Mesenteric fat pad (tissue), 1 donor: ENCODE measurements at places on chromosomes 3 and 15.

DNA sequence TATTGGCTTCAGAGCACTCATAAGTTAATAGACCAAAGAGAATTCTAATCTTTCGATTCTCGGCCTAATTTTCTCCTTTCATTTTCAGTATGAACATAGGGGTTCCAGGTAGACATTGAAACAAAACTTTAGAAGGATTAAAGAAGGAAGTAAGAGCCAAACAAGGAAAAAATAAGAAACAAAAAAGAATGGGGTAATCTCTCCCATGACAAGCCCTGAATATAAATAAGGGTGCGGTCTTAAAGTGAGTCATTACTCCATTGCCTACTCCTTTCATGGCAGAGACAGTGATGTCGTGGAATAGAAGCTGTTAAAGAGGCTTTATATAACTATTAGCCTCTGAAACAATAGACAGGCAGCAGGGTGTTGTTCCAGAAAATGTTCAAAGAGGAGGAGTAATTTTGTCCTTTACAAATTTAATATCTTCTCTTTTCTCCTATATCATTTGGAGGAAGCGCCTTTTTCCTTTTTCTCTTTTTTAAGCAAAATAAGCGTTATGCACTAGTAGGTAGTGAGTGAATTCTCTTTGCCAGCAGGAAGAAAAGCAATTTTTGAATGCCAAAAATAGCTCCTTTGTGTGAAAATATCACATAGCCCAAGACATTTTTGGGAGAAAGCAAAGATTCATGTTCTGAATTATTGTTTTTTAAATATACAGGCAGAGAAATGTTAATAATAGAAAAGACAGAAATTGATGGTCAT is 607.9 kb upstream of the KCNMB2 start:
- DNase-seq, result no peak

- DNase-seq, result no peak
Observed at GRCh38 chr3:48949376-48949717, 30.7 kb downstream of the ARIH2 start.

DNA sequence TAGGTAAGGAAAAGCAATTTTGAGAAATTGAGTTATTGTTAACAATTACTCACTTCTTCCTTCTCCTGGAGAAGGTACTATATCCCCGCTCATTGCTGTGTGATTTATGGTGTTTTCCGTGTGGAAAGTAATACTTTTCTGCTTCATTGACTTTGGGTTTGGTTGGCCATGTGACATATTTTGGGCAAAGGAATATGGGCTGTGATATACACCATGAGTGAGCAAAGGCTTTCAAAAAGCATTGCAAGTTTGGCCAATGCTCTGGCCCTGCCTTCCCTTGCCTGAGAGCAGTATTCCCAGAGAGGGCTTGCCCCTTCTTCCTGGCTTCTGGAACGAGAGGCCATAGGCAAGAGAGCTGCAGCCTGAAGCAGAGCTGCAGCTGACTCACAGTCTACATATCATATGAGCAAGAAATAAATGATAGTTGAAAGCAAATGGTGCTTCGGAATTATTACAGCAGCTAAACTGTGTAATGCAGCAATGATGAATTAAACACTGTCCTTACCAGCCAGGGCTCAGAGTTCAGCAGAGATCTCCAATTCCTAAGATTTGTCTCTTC is 216.8 kb upstream of the CD96 start:
- no peak for DNase-seq

GRCh38 chr3:124584552-124585391 is 145.5 kb upstream of the UMPS start:
- DNase-seq, result peak; percentile 90

DNA sequence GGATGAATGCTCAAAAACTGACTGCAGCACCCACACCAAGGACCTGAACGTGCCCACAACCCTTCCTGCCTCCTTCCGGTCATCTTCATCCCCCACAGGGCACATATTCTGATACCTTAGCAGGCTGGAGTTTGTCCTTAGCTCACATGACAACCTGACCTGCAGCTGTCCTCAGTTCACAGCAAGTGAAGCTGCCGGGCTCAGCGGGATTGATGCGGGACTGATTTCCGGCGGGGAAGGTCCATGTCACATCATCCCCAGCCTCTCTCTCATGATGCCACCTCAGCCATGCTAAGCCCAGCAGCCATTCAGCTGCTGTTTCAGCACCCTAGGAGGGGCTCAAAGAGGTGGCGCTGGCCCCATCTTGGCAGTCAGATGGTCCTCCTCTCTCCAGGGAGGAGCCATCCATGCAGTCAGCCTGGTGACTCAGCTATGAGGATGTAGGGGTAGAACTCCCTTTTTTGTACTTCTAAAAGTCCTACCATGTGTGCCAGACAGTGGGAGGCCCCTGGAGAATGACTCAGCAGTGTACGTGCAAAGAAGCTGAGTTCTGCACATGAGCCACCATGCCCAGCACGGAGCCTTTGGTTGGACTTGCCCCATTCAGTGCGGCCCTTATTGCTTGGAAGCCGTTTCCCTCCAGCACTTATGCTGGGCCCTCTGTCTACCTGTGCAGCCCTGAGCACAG is 9.5 kb downstream of the CA12 start:
- peak; percentile 88 for DNase-seq

GRCh38 chr3:188684276-188684675 is 487.5 kb upstream of the TPRG1 start:
- DNase-seq, result no peak

DNA sequence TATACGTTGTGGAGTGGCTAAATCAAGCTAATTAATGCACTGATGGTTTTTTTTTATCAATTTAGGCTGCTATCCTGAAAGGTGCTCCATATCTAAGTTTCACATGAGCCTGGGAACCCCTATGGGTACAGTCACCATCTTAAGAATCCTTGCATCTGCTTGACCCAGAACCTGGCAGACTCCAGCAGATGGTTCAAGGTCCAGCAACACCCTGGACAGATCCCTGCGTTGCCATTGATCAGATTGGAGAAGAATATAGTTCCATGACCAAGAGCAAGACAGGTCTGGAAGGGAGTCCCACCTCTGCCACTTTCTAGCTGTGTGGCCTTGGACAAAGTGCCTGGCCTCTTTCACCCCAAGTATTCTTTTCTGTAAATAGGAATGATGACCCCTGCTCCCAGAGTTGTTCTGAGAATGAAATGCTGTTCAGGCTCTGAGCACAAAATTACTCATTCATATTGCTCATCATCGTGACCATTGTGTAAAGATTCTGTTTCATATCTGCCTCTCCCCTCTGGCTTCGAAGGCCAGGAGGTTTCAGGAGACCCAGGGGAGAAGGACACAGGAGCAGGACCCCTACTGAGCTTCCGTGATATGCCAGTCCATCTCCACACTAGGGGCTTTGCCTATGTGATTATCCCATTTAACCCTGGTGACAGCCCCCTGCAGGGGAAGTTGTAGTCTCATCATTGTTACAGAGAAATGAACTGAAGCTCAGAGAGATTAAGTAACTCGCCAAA is 30.0 kb upstream of the TSEN2 start:
- peak; percentile 39 for DNase-seq

DNA sequence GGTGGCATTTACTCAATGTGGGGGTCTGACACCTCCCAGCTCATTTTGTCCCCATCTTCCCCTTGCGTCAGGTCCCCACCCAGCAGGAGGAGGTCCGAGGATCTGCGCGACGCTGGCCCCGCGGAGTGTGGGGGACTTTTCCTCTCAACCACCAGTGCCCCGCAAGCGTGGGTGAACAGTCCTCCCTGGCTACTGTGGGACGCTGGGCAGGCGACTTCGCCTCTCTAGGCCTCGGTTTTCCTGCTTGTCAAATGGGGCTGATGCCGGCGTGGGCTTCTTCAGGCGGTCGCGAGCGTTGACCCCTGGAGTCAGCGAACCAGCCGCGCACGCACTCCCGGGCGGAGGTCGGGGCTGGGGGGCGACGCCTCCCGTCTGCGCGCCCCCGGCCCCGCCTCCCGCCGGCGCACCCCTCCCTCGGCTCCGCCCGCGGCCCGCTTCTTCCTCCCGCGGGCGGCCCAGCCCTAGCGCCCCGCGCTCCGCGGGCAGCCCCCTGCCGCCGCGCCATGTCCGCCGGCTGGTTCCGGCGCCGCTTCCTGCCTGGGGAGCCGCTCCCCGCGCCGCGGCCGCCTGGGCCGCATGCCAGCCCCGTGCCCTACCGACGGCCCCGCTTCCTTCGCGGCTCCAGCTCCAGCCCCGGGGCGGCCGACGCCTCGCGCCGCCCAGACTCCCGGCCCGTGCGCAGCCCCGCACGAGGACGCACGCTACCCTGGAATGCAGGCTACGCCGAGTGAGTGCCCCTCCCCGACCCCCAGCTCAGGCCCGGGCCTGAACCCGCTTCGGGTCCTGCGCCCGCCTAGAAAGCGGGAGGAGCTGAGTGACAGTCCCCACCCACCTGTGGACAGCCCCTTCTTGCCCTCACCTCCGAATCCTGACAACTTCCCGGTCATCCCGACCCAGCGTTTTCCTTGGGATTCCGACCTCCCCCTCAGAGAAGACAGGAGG is at the start of gene PPM1M:
TSS of gene PPM1M (plus strand) at position 438 of the 942 bp plus-strand sequence. CDS start at position 504, 66 bp downstream.
- peak; percentile 90 for DNase-seq

- no peak for DNase-seq
Observed at GRCh38 chr3:29167180-29167579, 113.7 kb upstream of the RBMS3 start.

GRCh38 chr3:186789554-186790260 is 6.3 kb downstream of the EIF4A2 start:
- DNase-seq, result no peak

DNA sequence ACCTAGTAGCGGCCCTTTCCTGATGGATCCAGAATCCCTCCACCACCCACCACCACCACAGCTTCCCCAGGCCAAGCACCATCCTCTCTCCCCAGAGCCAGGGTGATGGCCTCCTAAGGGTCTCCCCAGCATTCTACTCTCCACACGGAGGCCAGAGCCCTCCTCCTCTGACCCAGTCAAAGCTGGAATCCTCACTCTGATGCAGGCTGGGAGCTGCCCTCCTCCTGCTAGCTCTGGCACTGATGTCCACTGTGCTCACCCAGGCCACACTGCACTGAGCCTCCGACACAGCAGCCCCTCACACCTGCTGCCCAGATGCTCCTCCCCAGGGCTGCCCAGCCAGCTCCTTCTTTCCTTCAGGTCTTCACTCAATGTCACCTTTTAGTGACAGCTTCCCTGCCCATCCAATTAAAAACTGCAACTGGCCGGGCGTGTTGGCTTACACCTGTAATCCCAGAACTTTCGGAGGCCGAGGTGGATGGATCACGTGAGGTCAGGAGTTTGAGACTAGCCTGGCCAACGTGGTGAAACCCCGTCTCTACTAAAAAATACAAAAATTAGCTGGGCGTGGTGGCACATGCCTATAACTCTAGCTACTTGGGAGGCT is 21.0 kb downstream of the XXYLT1 start:
- peak; percentile 53 for DNase-seq

- DNase-seq, result no peak
Observed at GRCh38 chr15:36899696-36900095, 200.7 kb downstream of the MEIS2 start.

DNA sequence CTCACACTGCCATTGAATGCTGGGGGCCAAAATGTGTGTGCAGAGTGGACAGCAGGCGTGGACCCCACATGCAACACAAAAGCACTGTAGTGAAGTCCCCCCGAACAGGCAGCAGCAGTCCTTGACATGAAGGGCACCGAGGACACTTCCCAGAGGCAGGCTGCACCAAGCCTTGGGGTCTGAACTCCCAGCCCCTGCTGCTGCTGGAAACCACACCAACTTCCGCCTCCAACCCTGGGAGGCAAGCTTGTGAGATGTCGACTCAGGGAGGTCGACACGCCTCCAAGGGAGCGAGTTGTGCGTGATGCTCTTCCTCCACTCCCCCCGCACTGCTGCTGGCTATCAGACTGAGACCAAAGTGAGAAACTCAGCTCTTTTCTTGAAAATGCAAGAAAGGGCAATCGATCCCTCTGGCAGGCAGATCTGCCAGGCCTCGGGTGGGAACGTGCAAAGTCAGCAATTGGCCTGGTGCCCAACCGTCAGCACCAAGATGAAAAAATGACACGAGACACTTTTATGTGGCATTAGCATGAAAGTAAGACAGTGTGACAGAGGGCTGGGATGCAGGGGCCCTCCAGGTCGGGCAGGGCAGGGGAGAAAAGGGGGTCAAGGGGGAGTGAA is 43.6 kb downstream of the WHAMM start:
- no peak for DNase-seq

- peak; percentile 78 for DNase-seq
Observed at GRCh38 chr15:68558318-68559305, 20.2 kb upstream of the CORO2B start.

GRCh38 chr15:78007964-78008886 is 69.3 kb downstream of the TBC1D2B start:
- DNase-seq, result no peak

GRCh38 chr15:68501259-68501591 is 69.3 kb upstream of the ITGA11 start:
- no peak for DNase-seq

DNA sequence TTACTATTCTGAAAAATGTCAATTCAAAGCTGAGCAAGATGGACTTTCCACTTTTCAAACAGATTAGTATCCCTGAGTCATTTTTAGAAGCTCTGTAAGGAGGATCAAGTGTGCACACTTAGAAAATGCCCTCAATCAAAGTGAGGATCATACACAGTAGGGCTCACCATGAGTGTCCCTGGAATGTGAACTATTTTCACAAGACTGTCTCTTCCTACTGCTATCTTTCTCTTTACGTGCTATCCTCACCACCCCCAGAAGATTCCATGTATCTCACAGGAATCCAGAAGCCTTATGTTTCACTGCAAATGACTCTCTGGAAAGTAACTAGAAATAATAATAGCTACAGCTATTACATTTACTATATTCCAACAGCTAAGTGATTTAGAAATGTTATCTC is 349.9 kb upstream of the TGFBR2 start:
- DNase-seq, result no peak

- DNase-seq, result no peak
Observed at GRCh38 chr15:98178861-98179260, 218.4 kb downstream of the ARRDC4 start.
